HT-29 (cell line): ENCODE measurements at places on chromosomes 1 and 21. TPM values are rescaled to one million over a fixed set of nuclear protein-coding genes. Genes with fewer than 3 reads are reported as not detected.
A peak's percentile ranks its signal among the peaks of the same experiment; 100 is the strongest.

DNA sequence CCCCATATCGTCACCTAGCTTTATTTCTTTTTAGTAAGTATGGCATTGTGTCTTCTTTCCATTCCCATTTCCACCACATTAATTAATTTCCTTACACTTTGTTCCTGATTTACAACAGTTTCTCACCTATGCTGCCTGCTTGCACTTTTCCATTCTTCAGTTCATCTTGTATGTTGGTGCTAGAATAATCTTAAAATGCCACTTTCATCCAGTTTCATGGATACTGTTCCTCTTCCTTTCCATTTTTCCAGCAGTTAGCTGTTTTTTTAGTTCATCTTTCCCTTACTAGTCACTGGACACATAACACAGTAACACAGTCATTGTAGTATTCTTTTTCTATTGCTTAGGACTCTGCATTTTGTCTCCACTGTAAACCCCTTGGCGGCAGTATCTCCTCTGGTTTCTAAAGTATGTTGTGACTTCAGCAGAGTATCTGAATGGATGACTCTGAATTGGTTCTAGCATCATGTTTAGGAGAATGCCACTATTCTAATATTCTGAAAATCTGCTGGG lies 2.1 kb downstream of the CDC7 start:
- no peak for DNase-seq

GRCh38 chr1:66386712-66387111 lies 147.2 kb upstream of the SGIP1 start:
- no peak for DNase-seq

GRCh38 chr1:6488602-6489382 lies 2.7 kb downstream of the PLEKHG5 start:
- peak; percentile 83 for DNase-seq

DNA sequence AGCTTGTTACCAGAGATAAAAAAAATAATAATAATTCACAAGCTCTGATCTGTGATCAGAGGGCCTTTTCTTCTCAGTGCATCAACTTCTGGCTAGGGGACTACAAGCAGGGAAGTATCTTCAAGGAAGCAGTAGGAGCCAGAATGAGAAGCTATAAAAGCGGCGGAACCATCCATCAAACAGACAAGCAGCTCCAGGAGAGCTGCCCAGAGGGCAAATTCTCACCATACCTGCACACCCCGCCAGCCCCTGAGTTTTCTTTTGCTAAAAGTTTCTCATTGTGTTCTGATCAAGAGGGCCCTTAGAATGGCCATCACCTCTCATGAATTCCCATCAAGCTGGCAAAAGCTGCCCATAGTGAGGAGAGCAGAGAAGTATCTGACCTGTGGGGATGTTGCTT lies 99.4 kb downstream of the SMYD2 start:
- no peak for DNase-seq

CD84 gene
- total RNA-seq = not detected in 2 replicates
